Skin of body (tissue), 3 donors: ENCODE measurements at places on chromosomes 2 and 18. TPM values are rescaled to one million over a fixed set of nuclear protein-coding genes. Genes with fewer than 3 reads are reported as not detected.
A peak's percentile ranks its signal among the peaks of the same experiment; 100 is the strongest.

Gene LYPD6
- 5.1 TPM for total RNA-seq

Gene WNT6
- total RNA-seq: 1.7 TPM

Gene CNGA3
- 0.10 TPM for total RNA-seq

Gene SERPINB12
- 64.6 TPM for total RNA-seq

Gene ID2
- total RNA-seq: 122 TPM

Gene MARCHF4
- total RNA-seq: not detected

Gene PRKAG3
- 2.5 TPM for total RNA-seq

Gene PSD4
- total RNA-seq: 12.9 TPM

Gene TDRD15
- 0.10 TPM for total RNA-seq

DNA sequence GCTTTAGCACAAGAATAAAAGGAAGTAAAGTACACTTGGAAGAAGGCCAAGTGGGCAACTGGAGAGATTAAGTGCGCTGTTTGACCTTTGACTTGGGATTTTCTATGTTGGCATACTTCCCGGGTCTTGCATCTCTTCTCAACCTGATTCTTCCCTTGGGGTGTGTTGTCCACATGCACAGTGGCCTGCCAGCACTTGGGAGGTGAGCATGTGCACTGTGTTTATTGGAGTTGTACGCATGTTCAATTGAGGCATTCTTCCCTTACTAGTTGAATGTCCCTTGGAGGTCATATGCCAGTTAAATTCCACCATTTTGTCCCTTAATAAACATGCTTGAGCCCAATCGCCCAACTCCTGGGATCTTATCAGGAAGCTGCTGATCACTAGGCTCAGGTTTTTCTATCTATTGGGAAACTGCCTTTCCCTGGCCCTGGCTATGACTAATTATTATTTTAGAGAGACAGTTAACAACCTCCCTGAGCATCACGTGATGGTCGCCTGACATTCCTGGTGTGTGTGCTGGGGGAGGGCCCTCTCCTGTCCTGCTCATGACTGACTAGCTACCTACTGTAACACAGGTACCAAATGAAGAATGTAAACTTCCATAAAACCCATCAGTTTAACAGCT lies 62.5 kb upstream of the RAPGEF4 start:
- no peak for DNase-seq

GRCh38 chr2:16215902-16216557 lies 275.7 kb downstream of the MYCN start:
- DNase-seq: peak; percentile 37

DNA sequence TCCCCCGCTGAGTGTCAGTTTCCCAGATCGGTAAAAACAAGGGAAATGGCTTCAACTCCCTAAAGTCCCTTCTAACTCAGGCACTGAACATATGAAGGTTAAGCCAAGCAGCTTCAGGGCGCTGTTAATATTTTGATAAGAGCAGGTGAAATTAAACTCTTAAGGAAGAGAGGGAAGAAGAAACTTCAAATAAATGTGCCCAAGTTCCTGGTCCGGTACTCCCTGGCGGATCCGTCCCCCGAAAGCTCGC lies 564 bp downstream of the TRABD2A start:
- no peak for DNase-seq

GRCh38 chr2:142130111-142131009 lies 456 bp downstream of the LRP1B start:
- no peak for DNase-seq

DNA sequence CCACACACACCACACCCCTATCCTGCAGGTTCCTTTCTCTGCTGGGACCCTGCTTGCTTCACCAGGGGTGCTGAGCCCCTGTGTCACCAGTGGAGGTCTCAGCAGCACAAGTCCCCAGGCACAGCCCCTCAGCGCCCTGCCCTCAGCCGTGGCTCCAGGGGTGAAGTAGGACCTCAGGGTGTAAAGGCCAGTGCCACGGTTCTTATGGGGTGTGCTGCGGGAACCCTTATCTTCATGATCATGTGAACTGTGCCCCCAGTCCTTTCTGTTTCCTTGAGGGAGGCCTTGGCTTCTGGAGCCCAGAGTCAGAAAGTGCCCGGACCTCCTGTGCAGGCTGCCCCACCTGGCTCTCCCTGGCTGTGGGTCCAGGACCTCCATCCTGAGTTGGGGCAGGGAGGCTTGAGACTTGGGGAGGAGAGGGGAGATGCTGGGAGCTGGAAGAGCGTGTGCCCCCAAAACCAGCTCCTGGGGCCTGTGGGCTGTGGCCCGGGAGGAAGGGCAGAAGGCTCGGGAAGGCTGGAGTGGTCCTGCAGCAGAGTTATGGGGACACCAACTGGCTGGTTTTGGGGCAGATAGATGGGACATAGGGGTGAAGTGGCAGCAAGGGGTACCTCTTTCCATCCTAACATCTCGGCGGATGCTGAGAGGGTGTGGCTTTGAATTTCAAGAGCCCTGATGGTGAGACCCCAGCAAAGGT lies 20.2 kb upstream of the KLF11 start:
- DNase-seq: no peak

- no peak for DNase-seq
Measured at GRCh38 chr2:74130211-74130995, 17.3 kb downstream of the BOLA3 start.

DNA sequence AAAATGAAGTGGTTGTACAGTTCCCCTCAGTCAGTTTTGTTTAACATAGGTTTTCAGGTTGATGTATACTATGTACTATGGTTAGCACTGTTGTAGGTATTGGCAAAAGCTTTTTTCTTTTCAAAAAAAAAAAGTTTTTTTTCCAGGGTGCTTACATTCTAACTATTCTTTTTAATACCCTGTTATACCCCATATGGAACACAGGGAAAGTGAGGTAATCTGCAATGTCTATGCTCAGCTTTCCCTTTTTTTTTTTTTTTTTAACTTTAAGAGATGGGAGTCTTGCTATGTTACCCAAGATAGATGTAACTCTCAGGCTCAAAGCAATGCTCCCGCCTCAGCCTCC lies 590 bp upstream of the CCDC138 start:
- no peak for DNase-seq

- peak; percentile 38 for DNase-seq
Measured at GRCh38 chr2:241546771-241547498, 11.6 kb upstream of the BOK start.

DNA sequence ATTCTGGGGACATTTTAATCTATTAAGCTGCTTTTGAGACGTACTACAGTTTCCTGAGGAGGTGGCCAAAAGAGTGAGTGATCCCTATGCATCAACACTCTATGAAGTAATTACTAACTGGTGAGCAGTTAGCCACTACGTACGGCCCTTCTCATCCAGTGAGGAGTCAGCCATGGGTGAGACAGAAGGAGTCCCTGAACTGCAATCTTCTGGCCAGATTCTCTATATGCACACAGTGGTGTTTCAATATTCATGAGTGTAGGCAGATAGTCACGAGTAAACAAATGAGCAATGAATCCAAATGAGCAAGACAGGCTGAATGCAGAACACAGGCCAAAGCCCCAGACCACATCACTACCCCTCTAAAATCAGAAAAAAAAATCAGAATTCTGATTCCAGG lies 29.8 kb upstream of the TMEM214 start:
- no peak for DNase-seq

- no peak for DNase-seq
Measured at GRCh38 chr18:2642771-2643170, 12.8 kb upstream of the SMCHD1 start.

GRCh38 chr2:171858397-171858958 lies 35.6 kb downstream of the SLC25A12 start:
- no peak for DNase-seq

GRCh38 chr2:50333529-50334228 lies 698.3 kb downstream of the NRXN1 start:
- DNase-seq: no peak

DNA sequence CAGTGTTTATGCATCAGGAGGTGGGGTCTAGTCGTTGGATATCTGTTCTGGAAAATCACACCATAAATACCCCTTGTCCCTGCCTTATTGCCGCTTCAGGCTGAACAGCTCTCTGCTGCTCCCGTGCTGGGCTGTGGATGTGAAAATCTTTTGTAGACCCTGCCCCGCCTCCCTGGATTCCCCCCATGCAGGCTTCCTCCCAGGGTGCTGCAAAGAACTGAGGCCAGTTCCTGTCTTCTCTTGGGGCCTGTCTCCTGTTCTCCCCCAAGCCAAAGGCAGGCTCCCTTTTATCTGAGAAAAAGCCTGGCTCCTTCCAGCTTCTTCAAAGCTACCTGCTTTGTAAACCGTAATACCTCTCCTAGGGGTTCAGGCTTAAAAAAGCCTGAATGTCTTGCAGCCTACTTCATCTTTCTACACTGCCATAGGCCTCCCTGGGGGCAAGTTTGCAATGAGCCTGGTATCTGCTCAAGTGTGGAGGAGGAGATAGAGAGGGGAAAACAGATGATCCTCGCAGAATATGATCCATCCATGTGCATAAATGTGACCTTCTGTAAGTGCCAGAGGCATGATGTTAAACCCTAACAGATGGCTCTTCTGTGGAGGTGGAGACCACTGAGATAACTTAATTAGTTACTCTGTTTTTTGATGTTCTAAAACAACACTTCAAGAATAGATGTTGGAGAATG lies 55.3 kb downstream of the VWA3B start:
- DNase-seq: no peak

DNA sequence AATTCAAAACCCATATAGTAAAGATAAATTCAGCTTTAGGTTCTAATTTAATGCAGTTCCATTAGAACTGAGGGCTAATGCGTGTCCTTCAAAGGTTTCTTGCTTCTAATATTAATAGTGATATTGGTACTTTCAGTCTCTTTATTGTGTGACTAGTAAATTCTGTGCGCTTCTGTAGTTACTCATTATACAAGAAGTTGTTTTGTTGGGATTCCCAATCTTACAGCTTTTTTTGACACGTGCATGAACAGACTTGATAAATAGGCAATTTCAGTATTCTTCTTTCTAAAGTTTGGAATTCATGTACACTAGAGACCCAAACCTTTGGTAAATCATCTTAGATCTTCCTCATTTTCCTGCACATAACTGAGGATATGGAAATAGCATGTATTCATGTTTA lies 71.8 kb downstream of the HAUS1 start:
- no peak for DNase-seq

GRCh38 chr18:5998907-5999306 lies 103.6 kb upstream of the TMEM200C start:
- DNase-seq: no peak

- DNase-seq: no peak
Measured at GRCh38 chr18:13579874-13580273, 146.5 kb downstream of the FAM210A start.

DNA sequence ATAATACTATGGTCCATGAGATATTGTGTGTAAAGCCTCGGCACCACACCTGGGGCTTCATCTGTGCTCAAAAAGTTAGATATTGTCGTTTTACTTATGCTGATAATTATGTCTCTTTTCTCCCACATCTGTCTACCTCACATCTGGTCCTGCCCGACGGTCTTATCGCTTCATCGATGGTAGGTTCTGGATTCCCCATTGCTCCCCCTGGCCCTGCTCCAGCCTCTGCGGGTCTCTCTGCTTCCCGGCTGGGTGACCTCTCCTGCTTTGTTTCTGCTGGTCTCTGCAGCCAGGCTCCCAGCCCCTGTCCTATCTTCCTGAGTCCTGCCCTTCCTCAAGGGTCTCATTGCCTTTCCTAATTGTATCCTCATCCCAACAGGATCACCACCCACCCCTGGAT lies 294.2 kb downstream of the NDUFA10 start:
- DNase-seq: no peak

DNA sequence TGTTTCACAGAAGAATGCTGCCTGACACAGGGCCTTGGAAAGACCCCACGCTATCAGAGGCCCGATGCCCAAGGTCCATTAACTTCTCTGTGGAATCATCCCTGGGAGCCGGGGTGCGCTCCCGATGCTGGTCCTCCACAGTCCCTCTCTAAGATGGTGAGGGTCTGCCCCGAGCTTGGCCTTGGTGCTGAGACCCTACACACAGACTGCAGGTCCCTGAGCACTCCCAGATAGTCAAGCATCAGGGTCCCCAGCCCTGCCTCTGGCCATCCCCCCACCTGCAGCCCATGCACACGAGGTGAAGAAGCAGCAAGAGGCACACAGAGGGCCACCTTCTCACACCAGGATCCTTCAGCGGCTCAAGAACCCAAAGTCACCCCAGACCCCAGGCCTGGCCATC lies 263.3 kb downstream of the MYCN start:
- DNase-seq: no peak

DNA sequence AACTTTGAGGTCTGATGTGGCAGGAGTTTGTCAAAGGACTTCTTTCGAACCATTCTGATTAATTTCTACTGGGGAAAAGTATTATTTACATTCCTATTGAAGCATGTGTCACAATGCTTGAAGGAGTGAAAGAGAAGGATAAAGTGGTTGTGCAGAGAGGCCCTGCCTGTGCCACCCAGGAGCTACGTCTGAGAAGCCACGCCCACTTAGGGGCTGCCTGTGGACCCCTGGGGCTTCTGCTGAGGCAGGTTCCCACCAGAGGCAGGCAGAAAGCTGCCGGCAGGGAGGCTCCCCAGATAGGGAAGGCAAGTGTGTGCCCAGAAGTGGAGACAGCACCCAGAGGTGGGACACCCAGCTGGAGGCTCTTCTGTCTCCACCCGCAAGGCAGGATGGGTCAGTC lies 47.4 kb downstream of the GBX2 start:
- no peak for DNase-seq

DNA sequence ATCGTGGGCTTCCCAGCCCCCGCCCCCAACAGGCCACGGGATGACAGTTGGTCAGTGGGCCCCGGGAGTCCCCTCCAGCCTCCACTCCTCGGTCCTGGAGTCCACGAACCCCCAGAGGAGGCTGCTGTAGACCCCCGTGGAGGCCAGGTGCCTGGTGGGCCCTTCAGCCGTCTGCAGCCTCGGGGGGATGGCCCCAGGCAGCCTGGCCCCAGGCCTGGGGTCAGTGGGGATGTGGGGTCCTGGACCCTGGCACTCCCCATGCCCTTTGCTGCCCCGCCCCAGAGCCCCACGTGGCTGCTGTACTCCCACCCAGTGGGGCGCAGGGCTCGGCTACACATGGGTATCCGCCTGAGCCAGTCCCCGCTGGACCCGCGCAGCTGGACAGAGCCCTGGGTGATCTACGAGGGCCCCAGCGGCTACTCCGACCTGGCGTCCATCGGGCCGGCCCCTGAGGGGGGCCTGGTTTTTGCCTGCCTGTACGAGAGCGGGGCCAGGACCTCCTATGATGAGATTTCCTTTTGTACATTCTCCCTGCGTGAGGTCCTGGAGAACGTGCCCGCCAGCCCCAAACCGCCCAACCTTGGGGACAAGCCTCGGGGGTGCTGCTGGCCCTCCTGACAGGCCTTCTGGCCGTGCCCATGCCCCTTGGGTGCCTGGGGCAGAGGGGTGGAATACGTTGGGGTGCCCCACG lies 7.6 kb downstream of the NEU4 start:
- no peak for DNase-seq

DNA sequence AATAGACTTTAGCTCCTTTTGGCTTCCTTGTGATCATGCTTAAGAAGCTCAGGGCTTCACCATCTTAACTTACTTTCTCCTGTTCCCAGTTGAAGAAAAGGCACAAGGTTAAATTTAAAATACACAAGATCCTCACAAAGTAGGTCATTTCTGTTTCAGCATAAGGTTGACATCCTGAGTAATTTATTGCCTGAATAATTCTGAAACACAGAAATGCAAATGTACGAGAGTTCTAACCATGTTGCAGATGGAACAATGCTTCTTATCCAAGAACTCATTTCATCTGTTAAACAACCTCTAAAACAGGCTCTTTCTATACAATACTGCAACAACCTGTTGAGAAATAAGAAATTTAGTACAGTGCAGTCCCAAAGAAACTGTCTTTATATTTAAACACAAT lies 395.2 kb downstream of the BCL11A start:
- no peak for DNase-seq
